CD4-positive, alpha-beta T cell treated with Interleukin-17A for 4 hours (primary cell): ENCODE measurements at places on chromosomes 11 and 22.

DNA sequence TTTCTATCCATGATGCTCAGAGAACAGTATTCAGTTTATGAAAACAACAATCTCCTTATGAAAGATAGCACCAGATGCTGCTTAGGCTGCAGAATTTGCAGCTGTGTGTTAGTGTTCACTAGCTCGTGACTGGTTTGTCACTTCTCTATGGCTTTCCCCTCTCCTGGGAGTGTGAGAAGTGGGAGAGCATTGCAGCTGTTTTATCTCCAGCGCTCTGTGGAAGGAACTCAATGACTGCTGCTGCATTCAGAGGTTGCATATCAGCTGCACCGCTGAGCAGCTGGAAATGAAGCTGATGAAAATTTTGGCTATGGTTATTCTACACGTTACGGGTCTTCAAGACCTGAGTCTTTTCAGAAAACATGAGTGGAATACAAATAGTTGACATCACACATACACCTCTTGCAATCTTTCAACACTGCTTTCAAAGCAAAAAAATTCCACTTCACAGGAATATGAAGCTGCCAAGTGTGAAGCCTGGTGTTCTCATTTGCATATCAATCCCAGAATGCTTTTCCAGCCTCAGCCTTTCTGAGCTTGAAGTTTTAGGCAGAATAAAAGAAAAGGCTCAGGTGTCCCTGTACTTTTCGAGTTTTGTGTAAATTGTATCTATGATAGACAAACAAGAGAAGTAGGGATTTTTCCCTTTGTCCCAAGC lies 149.3 kb upstream of the DDI1 start:
- no peak for DNase-seq

- DNase-seq, result no peak
Measured at GRCh38 chr22:44906999-44907644, 102.7 kb downstream of the PHF21B start.

GRCh38 chr11:89503422-89503821 lies 12.2 kb upstream of the NOX4 start:
- DNase-seq, result no peak

DNA sequence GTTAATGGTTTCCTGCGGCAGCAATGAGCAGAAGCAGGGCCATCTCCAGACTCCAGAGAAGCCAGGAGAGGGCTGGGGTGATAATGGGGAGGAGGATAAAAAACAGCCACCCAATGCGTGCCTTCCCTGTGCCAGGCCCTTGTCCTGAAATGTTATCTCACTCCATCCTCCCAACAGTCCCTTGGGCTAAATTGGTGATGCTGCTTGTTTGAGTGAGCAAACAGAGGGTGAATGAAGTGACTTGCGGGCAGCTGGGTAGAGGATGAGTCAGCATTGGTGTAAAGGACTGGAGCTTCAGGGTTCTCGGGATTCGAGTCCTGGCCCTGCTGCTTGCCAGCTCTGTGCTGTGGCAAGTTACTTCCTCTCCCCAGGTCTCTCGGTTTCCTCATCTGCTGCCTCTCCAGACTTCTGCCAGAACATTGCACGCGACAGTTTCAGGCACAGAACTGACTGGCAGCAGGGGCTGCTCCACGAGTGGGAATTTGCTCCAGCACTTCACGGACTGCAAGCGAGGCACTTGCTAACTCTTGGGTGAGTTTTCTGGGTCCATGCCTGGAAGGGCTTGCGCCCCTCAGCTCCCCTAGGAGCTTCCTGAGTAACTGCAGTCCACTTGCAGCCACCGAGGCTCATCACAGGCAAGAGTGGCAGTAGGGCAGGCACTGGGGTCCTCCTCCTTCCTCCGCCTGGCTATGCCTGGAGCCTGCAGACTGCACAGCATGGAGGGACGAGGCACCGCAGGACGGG lies at the start of gene P2RY6:
P2RY6 (plus strand) TSS at position 403 of the 744 bp plus-strand sequence. CDS start 24,181 bp downstream, outside the sequence.
- DNase-seq, result no peak

- no peak for DNase-seq
Measured at GRCh38 chr11:66915046-66915832, 42.9 kb downstream of the PC start.

GRCh38 chr11:126599217-126599897 lies 243.9 kb downstream of the ST3GAL4 start:
- no peak for DNase-seq

GRCh38 chr11:57513911-57514537 lies 1.5 kb downstream of the SLC43A1 start:
- peak; percentile 54 for DNase-seq

DNA sequence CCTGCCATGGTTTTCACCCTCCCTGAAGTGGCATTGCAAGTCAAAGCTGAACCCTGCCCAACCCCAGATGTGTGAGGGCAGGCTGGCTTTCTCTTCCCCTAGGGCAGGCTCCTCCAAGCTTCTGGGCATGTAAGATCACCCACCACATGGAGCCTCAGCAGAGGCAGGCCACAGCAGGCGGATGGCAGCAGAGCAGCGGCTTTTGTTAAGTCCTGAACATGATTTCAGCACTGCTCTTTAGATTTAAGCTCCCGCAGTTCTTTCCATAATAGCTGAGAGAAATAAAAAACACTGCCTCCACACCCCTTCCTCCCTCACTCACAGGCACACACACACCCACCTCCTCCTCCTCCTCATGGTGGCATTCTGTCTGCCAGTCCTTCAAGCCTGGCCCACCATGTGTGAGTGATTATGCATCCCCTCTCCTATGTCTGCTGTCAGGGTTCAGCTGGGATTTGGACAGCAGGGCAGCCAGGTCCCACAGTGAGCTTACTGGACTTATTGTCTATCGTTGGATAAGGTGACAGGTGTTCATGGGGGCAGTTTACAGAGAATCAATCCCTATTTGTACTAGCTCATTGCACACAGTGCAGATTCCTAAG lies 5.0 kb upstream of the NTM start:
- DNase-seq, result no peak

DNA sequence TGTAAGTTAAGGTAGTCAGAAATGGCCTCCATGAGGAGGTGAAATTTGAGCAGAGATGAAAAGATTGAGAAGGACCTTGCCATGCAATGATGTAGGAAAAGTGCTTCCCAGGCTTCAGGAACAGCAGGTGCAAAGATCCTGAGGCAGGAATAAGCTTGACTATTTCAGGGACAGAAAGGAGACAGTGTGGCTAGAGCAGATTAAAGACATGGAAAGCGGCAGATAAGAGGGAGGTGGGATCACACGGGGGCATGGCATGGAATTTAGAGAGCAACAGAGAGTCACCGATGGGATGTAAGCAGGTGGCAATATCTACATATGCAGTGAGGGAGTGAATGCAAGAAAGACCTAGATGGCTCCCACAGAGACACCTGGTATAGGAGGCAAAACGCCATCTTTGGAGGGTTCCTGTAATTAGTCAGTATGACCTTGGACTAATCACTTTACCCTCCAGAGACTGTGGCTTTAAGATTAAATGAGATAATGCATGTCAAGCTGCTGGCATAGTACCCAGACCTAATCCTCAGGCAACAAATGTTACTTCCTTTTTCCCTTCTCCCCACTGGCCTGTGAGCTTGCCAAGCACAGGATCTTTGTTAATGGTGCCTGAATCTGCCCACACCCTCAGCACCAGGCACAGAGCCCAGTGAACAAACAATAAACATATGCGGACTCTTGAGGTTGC lies 24.6 kb upstream of the ACER3 start:
- DNase-seq, result no peak

DNA sequence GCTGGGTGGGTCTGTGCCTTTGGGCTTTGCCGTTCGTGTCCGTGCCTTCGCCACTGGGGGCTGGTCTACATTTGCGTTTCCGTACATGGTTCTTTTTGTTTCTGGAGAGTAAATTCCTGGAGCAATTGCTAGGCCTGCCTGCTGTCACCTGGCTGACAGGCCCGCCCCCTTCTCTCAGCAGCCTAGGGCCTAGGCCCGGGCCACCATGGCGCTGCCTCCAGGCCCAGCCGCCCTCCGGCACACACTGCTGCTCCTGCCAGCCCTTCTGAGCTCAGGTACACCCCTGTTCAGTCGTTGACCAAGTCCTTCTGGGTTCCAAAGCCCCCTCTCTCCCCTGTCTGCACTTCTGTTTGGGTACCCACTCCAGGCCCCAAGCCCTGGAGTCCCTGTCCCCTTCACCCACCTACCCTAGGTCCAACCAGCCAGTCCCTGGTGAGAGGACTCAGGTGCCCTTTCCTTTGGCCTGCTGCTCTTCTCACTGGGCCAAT lies 649 bp downstream of the TMEM25 start:
- no peak for DNase-seq

GRCh38 chr22:17803609-17804270 lies 29.5 kb upstream of the BID start:
- DNase-seq, result no peak

GRCh38 chr11:4191031-4191571 lies 96.5 kb downstream of the RRM1 start:
- no peak for DNase-seq

- DNase-seq, result no peak
Measured at GRCh38 chr22:49016909-49017481, 810.7 kb downstream of the BRD1 start.

GRCh38 chr11:61293867-61294716 lies 1.0 kb downstream of the VWCE start:
- DNase-seq, result peak; percentile 7

DNA sequence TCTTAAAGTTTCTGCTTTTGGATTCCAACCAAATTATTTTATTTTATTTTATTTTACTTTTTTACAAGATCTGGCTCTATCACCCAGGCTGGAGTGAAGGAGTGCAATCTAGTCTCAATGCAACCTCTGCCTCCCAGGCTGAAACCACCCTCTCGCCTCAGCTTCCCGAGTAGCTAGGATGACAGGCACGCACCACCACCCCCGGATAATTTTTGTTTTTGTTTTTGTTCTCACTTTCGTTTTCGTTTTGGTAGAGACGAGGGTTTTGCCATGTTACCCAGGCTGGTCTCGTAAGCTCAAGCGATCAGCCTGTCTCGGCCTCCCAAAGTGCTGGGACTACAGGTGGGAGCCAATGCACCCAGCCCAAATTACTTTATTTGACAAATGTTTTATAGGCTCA lies 219.8 kb downstream of the ETS1 start:
- DNase-seq, result peak; percentile 52

- DNase-seq, result no peak
Measured at GRCh38 chr11:72604256-72604655, 70.0 kb downstream of the PDE2A start.

DNA sequence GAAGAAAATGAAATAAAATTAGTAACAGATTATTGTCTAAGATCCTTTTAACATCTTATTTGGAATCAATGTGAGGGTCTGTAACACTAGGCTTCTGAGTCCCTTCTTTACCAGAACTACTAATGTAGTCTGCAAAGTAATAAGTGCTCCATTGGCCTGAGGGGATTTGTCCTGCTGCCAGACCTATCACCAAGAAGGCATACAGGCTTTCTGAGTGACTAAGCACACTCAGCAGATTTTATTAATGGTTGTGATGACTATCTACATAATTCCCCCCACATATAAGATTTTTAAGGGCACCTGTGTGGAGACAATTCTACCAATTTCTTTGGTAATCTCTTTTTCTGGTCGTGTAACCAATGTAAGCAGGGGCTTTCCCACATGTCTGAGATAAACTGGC lies 365.0 kb upstream of the FAT3 start:
- DNase-seq, result no peak

- no peak for DNase-seq
Measured at GRCh38 chr11:73800276-73800806, 12.7 kb downstream of the MRPL48 start.

GRCh38 chr11:107014871-107015270 lies 3.4 kb downstream of the GUCY1A2 start:
- no peak for DNase-seq

DNA sequence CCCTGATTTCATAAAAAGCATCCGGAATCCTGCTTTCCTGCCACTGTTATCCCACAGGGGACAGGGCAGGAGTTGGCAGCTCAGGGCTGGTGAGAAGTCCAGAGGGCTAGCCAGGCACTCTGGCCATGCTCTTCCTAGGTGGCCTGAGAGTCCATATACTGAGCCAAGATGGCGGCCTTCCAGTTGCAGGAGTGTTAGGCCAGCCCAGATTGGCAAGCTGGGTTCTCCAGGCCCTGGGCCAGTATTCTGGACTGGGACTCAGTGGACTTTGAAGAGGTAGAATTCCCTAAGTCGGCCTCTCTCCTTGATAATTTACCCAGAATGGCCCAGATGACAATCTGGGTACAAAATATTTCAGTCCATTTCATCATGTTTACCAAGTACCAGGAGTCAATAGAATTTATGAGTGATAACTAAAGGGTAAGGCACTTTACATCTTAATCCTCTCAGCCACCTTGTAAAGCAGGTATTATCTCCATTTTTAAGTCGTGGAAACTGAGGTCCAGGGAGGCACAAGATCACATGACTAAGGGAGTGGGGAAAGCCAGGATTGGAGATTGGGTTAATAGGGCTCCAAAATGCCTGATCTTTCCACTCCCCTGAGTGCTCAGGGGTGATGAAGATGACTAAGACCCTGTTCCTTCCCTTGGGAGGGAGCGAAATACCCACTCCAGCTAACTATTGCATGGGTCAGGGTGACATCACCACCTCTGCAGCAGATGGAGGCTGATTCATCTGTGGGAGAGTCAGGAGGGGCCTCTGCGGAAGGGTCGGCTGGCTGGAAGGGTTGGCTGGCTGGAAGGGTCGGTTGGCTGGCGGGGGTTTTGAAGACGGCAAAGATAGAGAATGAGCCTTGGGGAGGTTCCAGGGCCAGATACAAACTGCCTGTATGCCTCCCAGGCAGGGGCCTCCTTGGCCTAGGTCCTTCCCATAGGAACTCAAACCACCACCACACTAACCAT lies 1.2 kb upstream of the MICALL1 start:
- peak; percentile 14 for DNase-seq

GRCh38 chr22:48306785-48307510 lies 1520.7 kb downstream of the BRD1 start:
- no peak for DNase-seq

GRCh38 chr11:134901542-134901941 lies 489.5 kb upstream of the B3GAT1 start:
- DNase-seq, result no peak

DNA sequence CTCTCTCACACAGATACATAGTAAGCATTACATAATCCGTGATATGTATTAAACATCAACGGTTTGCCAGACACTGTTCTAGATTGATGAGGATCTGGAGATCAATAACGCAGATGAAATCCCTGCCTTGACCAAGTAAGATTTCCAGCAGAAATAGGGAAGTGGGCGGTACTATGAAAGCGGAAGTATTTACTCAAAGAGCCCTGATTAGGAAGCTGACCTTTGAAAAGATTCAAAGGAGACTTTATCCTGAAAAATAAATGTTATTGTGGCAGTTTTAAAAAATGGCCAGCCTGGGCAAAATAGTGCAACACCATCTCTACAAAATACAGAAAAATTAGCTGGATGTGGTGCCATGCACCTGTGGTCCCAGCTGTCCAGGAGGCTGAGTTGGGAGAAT lies 26.8 kb downstream of the GAB2 start:
- no peak for DNase-seq

- DNase-seq, result peak; percentile 45
Measured at GRCh38 chr11:12134236-12134585, 23.8 kb downstream of the MICAL2 start.
